Occipital lobe (tissue), 3 donors: ENCODE measurements at places on chromosomes 12 and 14.

DNA sequence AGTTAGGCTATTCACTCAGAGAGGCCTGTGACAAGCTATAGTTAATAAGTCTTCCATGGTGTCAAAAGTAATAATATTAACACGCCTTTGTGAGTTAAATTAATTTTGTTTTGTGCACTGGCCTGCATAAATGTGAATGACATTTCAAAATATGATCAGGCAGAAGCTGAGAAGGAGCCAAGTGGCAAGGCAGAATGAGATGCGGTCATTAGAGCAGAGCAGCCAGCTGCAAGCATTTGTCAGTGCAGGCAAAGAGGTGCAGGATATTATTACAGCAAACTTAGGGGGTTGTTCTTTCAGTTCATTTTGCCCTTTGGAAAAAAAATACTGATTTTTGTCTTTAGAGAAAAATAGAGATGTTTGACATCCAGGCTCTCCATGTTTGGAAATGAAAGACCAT lies 364.5 kb downstream of the PAWR start:
- DNase-seq = no peak

GRCh38 chr12:47739979-47740378 lies 14.7 kb upstream of the ENDOU start:
- no peak for DNase-seq

GRCh38 chr14:39877577-39878190 lies 445.5 kb upstream of the FBXO33 start:
- no peak for DNase-seq

- DNase-seq = no peak
Observed at GRCh38 chr14:59438195-59438647, 27.0 kb downstream of the GPR135 start.

DNA sequence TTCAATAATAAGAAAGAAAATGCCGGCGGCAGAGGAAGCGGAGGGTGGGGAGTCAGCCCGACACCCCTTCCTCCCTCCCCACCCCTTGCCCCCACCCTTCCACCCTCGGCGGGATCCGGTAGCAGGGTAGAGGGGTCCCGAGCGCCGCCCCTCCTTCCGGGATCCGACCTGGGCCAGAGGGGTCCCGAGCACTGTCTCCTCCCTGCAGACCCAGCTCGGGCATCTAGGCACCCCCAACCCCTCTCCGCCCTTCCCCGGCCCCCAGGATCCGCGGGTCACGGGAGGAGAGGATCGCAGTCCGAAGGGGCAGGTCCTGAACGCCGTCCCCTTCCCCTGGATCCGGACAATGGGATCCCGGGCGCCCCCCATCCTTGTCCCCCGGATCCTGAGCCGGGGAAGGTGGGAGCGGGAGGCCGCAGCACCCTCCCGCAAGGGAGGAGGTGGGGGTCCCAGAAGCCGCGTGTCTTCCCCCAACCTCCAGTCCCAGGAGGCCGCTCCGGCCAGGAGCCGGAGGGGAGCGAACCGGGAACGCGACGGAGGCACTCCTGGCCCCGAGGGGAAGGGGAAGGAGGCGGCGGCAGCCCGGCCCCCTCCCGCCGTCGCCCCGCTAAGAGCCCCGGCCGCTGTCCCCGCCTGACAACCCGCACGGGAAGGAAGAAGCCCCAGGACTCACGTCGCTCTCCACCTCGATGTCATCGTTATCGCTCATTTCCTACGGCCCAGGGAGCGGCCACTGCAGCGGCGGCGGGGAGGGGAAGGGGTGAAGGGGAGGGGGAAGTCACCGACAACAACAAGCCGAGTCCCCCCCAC lies 481 bp downstream of the MAX start:
- DNase-seq = no peak

DNA sequence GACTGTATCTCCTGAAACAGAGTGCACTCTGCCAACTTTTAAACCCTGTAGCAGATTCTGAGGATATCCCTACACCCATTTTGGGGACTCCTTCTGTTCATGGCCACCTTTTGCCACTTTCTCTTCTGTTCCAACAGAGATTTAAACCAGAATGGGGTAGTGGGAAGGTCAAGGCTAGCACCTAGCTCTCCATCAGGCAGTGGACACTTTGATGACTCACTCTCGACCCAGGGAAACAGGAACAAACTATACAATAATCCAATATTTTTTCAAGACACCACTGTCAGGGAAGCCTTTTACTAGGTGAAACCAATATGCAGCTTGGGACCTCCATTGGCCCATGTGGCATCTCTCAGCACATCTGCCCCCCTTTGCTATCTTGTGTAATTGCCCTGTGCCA lies 103.6 kb downstream of the DAAM1 start:
- no peak for DNase-seq

- no peak for DNase-seq
Observed at GRCh38 chr12:115305867-115306266, 621.9 kb upstream of the TBX3 start.

DNA sequence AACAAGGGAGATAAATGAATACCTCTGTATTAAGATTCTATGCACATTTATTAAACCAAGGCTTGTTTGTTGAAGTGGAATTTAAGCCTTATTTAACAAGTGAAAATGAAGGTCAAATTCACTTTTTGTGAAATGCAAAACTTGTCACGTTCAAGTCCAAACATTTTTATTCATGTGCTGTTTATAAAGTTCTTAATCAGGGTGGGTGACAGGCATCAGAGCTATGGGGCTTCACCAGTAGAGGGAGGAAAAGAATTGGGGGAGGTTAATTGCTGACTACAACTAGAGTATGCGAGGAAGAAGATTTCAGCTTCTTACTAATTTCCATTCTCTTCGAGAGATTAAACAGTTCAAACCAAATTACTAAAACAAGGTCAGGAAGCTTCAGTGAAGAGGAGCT lies 9.7 kb downstream of the MOK start:
- no peak for DNase-seq

GRCh38 chr14:55864890-55865655 lies 253.1 kb upstream of the PELI2 start:
- no peak for DNase-seq

DNA sequence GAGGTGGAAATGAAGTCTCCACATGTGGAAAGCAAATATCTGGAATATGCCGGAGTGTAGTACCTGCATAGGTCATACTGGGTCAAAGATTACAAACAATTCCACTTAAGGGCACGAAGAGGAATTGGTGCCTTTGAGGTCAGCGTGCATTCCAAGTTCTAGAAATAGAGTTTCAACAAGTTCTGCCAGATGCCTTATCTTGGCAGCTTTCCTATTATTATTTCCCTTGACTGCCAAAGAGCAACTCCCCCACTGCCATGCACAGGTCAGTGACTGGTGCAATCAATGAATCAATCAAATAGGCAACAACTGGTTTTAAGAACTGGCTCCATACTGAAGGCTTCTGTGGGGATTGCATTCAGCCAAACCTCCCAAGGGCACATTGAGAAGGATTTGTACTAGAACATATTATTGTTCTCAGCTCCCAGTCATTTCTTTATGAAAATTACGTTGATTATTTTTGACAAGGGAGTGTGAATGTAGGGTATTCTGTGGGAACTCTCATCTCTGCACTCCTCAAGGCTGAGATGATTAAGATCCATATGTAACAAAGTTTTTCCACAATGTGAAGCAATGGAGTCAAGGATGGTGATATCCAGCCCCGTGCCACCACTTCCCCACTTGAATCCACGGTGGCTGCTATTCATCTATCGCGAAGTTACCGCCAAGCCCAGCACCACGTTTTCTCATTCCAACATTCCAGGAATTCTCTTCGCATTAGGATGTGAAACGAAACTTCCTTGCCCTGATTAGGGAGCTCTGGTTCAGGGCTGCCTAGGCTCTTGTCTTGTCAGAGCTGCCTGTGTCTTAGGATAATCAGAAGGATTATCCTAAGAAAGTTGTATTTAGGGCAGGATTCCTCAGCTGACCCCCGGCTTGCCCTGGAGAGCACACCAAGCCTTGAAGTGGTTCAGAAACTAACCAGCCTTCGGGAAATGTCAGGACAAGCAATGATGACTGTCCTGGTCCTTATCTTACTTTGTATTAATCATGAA lies 115.1 kb upstream of the PCED1B start:
- no peak for DNase-seq

DNA sequence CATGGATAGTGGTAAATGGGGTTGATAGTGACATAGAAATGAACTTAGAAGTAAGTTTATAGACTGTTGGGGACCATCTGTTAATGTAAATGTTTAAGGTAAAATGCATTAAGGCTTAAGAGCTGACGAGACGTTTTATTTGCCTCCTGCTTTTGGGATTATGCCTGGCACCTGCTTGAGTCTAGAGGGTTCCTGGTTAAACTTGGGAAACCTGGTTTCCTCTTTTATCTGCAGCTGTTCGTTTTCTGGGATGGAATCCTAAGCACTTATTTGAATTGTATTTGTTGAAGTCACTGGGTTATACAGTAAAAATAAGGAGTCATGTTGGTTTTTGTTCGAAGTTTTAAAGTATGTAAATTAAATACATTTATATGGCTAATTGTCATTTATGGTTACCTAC lies 914.7 kb downstream of the NRXN3 start:
- no peak for DNase-seq

DNA sequence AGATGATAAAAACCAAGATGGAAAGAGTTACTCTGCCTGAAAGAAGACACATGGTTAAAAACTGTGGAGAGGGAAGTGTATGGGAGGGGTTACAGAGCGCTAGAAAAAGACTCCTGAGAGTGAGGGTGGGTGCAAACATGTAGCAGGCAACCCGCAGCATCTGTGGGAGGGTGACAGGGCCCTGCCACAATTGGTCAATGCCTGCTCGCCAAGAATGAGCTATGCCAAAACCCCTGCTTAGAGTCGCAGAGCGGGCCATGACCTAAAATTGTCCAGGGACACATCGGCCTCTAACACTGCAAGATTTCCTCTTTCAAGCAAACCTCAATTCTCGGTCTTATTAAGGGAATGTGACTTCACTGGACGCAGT lies 700 bp downstream of the PRKAG1 start:
- no peak for DNase-seq

- peak; percentile 4 for DNase-seq
Observed at GRCh38 chr12:15688202-15688736, 100.9 kb downstream of the EPS8 start.

GRCh38 chr12:127306604-127307215 lies 960.3 kb upstream of the TMEM132C start:
- DNase-seq = no peak

GRCh38 chr12:57329219-57329618 lies 78.2 kb upstream of the STAC3 start:
- DNase-seq = no peak

GRCh38 chr12:51932218-51933076 lies 19.1 kb upstream of the ACVR1B start:
- no peak for DNase-seq

GRCh38 chr12:56931474-56931978 lies 2.7 kb downstream of the SDR9C7 start:
- no peak for DNase-seq

DNA sequence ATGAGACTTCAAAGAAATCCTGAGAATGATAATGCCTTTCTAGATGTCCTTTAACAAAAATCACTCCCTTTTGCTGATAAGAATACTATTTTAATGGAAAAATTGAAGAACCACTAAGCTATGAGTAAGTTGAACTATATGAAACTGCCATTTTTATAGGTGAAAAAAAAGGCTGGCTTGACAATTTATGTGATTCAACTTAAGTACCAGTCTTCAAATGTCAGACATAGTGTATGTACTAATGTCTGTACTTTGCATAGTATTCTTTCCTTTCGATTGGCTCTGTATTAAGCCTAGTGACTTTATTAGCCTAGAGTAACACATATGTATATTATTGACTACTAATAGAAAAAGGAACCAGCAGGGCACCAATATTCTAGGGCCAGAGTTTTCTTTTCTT lies 11.9 kb downstream of the HEATR5A start:
- DNase-seq = no peak

DNA sequence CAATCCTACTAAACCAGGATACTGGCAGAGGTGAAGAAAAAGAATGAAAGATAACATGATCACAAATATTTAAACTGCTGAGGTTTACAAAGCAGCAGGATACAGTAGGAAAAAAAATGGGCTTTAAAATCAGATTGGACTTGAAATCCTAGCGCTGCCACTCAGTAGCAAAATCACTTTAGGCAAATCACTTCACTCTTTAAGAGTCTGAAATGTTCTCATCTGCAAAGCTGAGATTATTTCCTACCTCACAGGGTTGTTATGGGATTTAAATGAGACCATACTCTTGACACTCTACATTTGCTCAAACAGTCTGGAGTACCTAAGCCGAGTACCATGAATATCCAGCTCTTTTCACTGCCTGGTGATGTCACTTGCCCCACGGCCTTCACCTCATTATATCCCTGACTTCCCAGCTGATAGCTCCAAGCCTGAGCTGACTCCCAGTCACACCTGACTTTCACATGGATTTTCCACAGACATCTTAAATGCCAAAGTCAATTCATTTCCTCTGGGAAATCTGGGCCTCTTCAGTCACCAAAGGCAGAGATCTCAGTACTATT lies 60.2 kb downstream of the UBR7 start:
- no peak for DNase-seq
